ENCODE measurements at places on chromosomes 2 and 18.

DNA sequence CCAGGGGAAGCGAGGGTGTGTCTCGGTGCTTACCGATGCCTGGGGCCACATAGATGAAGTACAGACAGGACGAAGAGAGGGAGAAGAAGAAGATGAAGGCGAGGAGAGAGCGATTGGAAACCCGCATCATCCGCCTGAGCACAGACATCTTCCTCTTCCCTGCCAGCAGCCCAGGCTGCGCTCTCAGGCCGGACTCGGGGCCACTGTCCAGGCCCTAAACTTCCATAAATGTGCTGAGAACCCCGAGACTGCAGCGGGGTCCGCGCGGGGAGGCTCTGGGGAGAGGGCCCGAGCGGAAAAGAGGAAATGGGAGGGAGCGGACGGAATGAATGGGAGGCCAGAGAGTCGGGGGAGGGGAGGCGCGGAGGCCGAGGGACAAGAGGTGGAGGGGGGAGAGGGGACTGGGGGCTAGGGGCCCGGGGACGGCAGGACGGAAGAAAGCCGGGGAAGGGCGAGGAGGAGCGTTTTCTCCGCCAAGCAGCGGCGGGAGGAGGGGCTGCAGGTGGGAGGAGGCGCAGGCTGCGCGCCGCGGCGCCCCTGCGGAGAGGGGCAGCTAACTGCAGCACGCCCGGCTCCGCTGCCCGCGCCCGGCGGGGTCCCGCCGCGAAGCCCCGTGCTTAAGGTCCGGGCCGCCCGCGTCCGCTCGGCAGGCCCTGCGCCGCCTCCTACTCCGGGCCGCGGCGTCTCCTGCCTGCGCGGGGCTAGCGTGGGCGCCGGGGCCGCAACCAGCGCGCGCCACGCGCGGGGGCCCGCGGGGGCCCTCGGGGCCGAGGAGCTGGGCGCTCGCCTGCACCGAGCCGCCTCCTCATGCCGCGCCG lies at the start of gene B4GALT6:
TSS of gene B4GALT6 (minus strand) at position 303 of the 818 bp plus-strand sequence. CDS start at position 148, 155 bp downstream.
- no peak for DNase-seq

DNA sequence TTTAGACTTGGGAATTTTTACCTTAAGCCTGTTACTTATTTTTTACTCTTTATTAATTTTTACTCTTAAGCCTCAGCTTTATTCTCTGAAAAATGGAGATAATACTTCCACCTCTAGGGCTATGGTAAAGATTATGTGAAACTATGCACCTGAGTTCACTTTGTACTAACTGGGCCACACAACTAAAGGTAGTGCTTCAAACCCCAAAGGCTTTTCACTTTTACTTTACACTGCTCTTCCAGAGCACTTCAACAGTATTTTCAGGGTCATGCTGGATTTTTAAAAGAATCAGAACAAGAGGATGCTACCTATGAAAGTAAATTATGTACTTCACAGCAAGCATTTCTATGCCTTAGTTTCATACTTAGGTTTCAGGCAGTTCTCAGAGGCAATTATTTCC lies 27.8 kb downstream of the MEX3C start:
- no peak for DNase-seq

GRCh38 chr18:27861539-27861938 lies 315.4 kb downstream of the CDH2 start:
- DNase-seq: no peak

DNA sequence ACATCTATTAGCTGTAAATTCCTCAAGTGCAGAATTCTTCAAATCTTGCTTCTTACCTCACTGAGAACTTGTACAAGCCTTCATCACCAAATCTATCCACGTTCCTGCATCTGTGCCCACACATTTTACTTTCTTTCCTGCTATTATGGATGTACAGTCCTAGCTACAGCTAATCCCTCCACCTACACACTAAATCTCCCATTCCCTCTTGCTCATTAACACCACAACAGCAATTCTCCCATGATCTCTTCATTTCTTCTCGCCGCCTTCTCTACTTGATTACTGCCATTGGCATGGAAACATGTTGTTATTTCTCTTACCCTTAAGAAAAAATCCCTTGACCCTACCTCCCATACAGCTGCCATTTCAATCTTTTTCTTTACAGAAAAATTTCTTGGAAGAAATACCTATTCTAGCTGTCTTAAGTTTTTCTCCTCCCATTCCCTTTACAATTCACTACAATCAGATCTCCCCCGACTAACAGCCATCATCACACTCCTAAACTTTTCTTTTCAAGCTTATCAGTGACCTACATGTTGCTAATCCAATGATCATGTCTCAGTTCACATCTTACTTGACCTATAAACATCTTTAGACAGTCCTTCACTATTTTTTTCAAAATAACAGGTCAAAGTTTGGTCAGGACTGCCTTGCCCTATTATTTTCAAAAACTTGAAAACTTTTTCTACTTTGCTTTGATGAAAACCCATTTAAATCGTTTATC lies 41.0 kb downstream of the ROCK2 start:
- DNase-seq: no peak

GRCh38 chr18:74505776-74506175 lies 9.6 kb downstream of the CNDP2 start:
- DNase-seq: no peak

GRCh38 chr18:42568773-42569172 lies 546.7 kb downstream of the RIT2 start:
- no peak for DNase-seq

GRCh38 chr2:112170495-112170894 lies 32.3 kb downstream of the FBLN7 start:
- no peak for DNase-seq

Measured in activated CD4-positive, alpha-beta T cell treated with anti-CD3 and anti-CD28 coated beads, Interleukin-2, amount 50 U/mL, for 4 hours (primary cell).